ENCODE measurements at places on chromosomes 1 and 21.
A peak's percentile ranks its signal among the peaks of the same experiment; 100 is the strongest.

DNA sequence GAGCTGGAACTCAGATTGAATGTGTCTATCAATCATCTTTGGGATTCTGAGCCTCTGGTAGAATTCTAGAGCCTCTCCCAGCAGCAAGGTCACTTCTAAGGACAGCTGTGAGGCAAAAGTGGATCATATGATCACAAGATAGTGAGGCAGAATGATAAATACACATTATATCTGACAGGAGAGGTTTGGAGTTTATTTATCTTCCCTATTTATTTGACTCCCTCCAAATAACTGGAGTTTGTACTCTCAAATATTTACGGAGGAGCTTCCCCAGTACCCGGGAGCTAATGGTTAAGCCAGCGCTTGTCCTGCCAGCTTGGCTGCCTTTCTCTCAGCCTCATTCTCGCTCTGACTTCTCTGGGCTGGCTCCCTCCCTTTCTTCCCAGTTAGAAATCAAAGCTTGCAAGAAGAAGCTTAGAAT lies 2.3 kb downstream of the HMGCS2 start:
- DNase-seq = no peak

- DNase-seq = peak; percentile 57
These were observed 4.1 kb upstream of the AGTRAP start for GRCh38 chr1:11731691-11732283.

DNA sequence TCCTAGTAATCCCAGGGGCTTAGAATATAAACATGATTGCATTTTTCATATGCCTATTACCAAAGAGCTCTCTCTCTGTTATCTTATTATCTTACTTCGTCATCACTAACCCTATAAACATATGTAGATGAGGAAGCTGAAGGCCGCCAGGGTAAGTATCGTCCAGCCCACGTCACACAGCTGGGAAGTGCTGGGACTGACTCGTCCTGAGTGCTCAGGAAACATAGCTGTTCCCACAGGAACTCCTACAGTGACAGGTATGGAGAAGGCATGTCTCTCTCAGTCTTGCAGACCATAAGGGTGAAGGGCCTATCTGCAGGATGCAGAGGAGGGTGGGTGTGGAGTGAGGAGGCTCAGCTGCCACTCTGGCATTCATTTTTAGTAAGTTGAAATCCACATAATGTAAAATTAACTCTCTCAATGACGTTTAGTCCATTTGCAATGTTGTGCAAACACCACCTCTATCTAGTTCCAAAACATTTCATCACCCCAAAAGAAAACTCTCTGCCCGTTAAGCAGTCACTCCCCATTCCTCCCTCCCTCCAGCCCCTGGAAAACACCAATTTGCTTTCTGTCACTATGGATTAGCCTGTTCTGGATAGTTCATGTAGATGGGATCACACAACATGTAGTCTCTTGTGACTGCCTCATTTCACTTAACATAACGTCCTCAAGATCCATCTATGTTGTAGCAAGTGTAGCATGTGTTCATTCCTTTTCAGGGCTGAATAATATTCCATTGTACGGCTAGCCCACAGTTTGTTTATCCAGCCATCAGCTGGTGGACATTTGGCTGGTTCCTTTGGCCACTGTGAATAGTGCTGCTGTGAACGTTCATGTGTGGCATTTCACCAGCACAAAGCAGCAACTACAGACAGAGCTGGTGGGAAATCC lies 68.3 kb downstream of the TCP10L start:
- peak; percentile 97 for DNase-seq

- DNase-seq = peak; percentile 45
These were observed at the start of gene LBR for GRCh38 chr1:225427235-225428067. TSS of gene LBR (minus strand) at chr1:225428038. CDS start at chr1:225424075, 3,963 bp downstream.

DNA sequence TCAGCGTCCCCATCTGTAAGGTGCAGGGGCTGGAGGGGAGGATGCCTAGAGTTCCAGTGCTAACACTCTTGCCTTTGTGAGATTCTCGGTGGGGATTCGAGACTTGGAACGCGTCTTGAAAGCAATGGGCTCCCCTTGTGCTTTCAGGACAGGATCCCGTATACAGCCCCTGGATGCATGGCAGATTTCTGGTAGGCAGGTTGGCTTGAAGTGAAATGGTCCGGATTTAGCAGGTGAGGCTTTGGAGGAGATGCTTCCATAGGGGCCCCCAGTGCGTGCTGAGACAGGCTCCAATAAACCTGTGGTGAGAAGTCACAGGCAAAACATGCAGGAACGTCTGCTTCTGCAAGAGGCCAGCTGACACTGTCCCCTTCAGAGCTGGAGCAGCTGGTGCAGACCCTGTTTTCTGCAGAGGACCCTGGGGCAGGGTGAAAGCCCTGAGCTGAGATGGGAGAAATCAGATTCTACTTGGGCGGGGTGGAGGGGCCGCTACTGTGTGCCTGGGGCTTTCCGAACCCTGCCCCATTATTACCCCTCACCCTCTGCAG lies 270.4 kb downstream of the PTPRU start:
- DNase-seq = no peak

DNA sequence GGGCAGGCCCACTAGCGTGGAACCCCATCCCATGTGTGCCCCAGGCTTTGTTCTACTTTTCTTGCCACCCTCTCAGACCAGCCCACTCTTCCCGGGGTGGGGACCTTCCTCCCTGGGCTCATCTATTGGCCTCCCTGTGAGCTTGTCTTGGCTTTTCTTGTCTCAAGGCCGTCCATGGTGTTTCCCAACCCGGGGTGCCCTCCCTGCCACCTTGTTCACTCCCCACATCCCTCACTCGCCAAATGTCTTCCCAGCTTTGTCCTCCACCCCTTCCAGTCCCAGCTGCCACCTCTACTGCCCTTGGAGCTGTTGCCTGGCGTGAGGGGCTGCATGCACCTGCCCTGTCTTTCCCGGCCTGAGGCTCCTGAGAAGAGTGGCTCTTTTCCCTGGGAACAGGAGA lies 18.4 kb downstream of the LRRC71 start:
- no peak for DNase-seq

DNA sequence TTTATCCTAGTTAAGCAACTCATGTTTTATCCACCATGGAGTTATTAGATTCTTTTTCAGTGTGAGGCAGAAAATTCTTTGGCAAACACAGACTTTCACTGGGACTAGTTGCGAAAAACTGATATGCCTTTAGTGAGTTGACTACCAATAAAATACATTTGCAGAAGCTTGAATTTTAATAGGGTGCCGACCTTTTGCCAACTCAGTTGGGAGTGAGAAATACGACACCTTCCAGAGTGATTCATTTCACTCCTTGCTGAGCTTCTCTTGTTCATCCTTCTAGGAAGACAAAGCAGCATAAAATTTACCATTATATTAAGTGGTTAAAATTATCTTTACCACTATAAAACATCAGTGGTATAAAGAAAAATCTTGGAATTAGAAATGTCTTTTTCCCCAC lies 1.2 kb upstream of the KRTAP23-1 start:
- DNase-seq = no peak

DNA sequence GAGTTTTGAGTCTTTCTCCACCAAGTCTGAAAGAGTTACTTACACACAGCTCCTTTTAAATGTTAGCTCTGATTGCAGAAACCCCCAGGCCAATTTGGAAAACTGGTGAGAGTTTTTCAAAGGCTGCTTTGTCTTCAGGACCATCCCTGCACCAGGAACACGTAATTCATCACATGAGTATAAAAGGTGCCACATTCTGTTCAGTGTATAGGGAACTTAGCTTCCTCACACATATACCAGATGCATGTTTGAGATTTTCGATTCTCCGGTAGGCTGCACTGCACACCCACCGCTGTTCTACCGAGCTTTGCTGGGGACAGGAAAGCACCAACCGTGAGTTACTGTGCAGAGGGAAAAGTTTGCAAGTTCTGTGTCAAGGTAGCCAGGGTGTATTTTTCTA lies 28.3 kb upstream of the KCNK2 start:
- DNase-seq = no peak

Data from astrocyte of the spinal cord (primary cell).